ENCODE measurements at places on chromosomes 1 and 21.

- no peak for DNase-seq
Measured at GRCh38 chr1:112798292-112798691, 83.2 kb upstream of the PPM1J start.

- DNase-seq, result no peak
Measured at GRCh38 chr1:25806418-25806817, 6.4 kb downstream of the SELENON start.

DNA sequence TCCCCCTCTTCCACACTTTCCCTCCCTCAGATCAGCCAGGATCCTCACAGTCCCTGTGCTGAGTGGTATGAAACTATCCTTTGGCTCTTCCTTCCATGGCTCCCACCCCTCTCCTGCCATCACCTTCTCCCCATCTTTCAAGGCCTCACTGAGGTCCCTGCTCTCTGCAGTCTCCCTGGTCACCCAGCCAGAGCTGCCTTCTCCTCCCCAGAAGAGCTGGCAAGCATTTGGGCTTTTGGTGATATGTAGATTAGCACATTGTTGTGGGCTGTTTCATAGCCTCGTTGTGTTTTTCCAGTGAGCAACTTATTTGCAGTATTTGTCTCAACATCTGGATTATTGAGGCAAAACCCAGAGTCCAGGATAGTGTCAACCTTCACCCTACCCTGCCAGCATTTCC lies 2.2 kb downstream of the CSF1 start:
- DNase-seq, result no peak

DNA sequence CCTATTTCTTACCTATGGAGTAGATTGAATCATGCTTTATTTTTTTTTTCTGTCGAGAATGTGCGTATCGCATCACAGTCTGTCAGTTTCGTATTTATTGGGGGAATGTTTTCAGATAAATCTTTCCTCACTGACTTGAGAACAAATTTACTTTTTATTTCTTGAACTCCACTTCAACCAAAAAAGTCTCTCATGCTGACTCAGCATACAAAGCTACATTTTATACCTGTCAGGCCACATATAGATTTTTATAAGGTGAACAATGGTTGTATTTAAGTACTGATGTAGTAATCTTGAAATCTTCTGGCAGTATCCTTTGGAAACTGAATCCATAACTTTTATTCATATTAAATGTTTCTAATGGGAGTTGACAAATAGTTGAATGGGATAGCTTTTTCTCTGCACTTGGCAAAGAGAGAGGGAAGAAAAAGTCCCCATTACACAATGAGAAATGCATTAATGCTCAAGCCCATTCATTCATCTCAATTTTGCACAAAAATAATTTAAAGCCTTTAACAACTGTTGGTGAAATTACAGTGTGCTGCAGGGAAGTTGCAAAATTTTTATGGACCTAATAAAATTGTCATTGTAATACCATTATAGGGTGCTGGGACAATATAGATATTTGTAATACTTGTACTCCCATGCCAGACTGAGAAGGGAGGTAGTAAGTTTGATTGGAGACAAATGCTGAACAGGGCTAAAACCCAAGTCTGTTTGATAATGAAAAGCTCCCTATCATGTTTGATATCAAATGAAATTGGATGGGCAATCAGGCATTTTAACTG lies 367.6 kb downstream of the HLX start:
- DNase-seq, result no peak

- DNase-seq, result no peak
Measured at GRCh38 chr1:217681806-217682205, 50.7 kb downstream of the SPATA17 start.

- DNase-seq, result no peak
Measured at GRCh38 chr1:92587445-92587844, 100.7 kb upstream of the GFI1 start.

All from left renal cortex interstitium (tissue), 4 donors.